Upper lobe of right lung (tissue), 1 donor: ENCODE measurements at places on chromosomes 3 and 15. TPM values are rescaled to one million over a fixed set of nuclear protein-coding genes. Genes with fewer than 3 reads are reported as not detected.
A peak's percentile ranks its signal among the peaks of the same experiment; 100 is the strongest.

- no peaks in the 10 kb centered on the region for H3K4me1 ChIP-seq
- H3K27ac ChIP-seq = no peak overlapping the region
- H3K36me3 ChIP-seq = no peaks in the 10 kb centered on the region
- no peak for DNase-seq
These were observed 129.9 kb downstream of the LRRC3B start for GRCh38 chr3:26752466-26752865.

- peak; percentile 73 for DNase-seq
- H3K4me1 ChIP-seq = peaks cover 18% of the 10 kb centered on the region
- H3K27me3 ChIP-seq = no peaks in the 10 kb centered on the region
- no peaks in the 10 kb centered on the region for H3K36me3 ChIP-seq
These were observed 276.6 kb downstream of the UACA start for GRCh38 chr15:70486451-70487386.

GRCh38 chr3:9435316-9435715 is 37.9 kb downstream of the SETD5 start:
- H3K36me3 ChIP-seq = peaks cover 100% of the 10 kb centered on the region
- no peak for DNase-seq
- H3K4me3 ChIP-seq = no peak overlapping the region
- H3K27ac ChIP-seq = no peak overlapping the region
- no peaks in the 10 kb centered on the region for H3K4me1 ChIP-seq

DNA sequence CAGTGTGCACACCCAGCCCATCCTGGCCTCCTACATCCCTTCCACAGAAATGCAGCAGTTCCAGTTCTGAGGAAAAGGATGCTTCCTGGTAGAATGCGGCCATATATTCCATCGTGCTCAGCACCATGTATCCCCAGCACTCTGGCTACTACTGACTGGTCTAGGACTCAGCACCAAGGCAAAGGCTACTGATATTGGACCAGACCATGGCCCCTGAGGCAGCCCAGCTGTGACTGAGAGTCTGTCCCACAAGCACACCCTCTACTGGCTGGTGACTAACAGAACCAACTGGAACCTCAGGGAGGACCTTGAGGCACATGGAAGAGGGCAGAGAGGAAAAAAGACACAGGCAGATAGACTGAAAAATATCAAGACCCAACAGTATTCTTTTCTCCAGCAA is 30.0 kb downstream of the TARS3 start:
- H3K4me3 ChIP-seq = no peak overlapping the region
- H3K4me1 ChIP-seq = no peaks in the 10 kb centered on the region
- H3K36me3 ChIP-seq = peaks cover 71% of the 10 kb centered on the region

DNA sequence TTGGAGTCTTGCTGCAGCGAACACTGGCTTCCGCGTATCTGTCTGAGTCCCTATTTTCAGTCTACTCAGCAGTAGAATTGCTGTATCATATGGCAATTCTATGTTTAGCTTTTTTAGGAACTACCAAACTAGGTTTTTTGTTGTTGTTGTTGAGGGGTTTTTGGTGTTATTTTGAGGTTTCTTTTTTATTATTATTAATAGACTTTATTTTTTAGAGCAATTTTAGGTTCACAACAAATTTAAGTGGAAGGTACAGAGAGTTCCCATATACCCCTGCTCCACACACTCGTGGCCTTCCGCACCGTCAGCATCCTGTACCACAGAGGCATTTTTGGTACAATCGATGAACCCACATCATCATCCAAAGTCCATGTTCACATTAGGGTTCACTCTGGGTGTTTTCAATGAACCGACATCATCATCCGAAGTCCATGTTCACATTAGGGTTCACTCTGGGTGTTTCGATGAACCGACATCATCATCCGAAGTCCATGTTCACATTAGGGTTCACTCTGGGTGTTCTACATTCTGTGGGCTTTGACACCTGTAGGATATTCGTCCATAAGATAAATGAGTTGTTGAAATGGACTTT is 67.9 kb downstream of the LMLN start:
- no peaks in the 10 kb centered on the region for H3K36me3 ChIP-seq
- H3K27ac ChIP-seq = no peak overlapping the region
- H3K4me1 ChIP-seq = no peaks in the 10 kb centered on the region
- H3K27me3 ChIP-seq = no peaks in the 10 kb centered on the region

DNA sequence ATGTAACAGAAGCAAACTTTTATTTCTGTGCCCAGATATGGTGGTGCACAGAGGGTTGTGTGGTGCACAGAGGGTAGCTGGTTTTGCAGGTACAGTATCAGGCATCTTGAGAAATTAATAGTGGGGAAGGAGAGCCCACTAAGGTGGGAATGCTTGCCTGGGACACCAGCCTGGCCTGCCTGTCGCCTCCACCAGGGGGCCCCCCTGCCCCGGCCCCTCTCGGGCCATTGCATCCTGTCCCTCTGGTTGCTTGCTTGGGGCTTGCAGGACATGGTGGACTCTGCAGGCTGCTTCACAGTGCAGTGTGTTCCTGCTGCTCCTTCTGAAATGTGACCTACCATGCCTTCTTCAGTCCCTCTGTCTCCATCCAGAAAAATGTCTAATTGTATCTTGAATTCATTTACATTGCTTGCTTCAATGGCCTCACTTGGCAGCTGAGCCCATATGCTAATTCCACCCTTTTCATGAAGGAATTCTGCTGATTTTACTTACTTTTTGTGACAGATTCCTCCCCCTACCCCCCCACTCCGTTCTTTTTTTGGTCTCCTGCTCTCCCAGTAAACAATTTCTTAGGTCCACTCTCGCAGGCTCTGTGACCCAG is 73.6 kb downstream of the EEFSEC start:
- no peaks in the 10 kb centered on the region for H3K27me3 ChIP-seq
- no peak for DNase-seq
- H3K27ac ChIP-seq = no peak overlapping the region

DNA sequence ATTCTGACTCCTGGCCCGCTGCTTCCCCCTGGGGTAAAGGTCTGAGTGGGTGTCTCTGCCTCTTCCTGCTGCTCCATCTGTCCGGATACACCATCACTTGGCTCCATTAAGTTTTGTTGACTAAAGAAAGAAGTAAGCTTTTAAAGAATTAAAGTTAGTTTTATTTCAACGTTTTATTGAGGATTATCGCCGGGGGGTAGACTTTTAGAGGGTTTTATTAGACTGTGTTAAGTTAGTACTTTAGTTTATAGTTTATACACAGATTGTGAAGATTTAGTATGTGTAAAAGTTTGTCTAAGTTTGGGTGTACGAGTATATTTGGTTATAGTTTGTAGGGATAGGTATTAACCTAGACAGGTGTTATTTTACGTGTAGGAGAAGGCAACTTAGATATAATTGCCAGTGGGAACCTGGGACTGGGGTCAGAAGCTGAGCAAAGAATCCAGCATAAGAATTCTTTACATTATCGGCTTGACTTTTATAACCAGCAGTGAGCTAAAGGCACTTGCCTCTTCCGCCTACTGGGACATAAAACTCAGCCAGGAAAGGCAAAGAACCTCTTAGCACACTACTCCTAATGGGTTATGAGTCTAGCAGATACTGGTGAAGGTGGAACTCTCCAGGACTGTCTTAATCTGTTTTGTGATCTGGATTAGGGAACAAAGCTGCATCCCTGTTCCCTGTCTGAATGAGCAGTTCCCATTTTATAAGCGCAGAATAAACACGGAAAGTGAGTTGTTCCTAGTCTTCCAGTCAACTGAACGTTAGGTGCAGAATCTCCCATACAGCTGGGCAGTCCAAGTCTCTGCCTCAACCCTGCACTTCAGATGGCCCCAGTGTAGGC is 131.3 kb downstream of the FAM43A start:
- no peaks in the 10 kb centered on the region for H3K27me3 ChIP-seq
- DNase-seq = no peak
- no peak overlapping the region for H3K27ac ChIP-seq
- no peaks in the 10 kb centered on the region for H3K36me3 ChIP-seq
- H3K4me3 ChIP-seq = no peak overlapping the region

- H3K27me3 ChIP-seq = no peaks in the 10 kb centered on the region
- H3K4me3 ChIP-seq = no peak overlapping the region
- no peak overlapping the region for H3K27ac ChIP-seq
- H3K36me3 ChIP-seq = no peaks in the 10 kb centered on the region
These were observed 45.7 kb downstream of the MORC1 start for GRCh38 chr3:109072194-109072593.

GRCh38 chr15:61996056-61996635 is 64.1 kb downstream of the VPS13C start:
- no peak overlapping the region for H3K4me3 ChIP-seq
- no peak for DNase-seq
- no peaks in the 10 kb centered on the region for H3K4me1 ChIP-seq
- no peak overlapping the region for H3K27ac ChIP-seq
- H3K27me3 ChIP-seq = no peaks in the 10 kb centered on the region

The HTR3D gene
- total RNA-seq = not detected

The AP3B2 gene
- 3.8 TPM for total RNA-seq
